ENCODE measurements at places on chromosomes 5 and 9. TPM values are rescaled to one million over a fixed set of nuclear protein-coding genes. Genes with fewer than 3 reads are reported as not detected.

DNA sequence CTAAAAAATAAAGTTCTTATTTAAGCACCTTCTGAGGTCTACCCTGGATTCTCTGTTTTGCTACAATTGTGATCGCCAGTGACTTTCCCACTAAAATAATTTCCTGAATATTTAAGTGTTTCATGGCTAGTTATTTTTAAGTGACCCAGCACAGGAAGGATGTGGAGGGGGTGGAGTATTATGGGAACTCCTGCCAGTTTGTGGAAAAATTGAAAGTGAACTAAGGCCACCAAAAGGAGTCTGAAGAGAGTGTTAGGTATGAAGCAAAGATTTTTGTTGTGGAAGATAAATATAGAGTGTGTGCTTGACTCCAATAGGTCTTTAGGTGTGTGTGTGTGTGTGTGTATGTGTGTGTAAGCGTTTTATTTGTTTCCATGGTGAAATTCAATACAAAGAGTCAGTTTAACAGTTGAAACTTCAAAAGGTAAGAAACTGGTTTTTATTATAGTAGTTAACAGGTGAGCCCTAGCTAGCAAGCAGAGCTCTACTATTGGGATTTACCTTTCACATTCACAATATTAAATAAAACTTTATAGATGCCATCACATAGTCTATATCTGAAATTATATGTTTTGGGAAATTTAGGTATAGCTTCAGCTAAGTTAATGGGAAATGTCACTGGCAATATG, 25.6 kb downstream of the RASGRF2 start:
- DNase-seq = no peak

The CSNK1G3 gene
- total RNA-seq = 13.1 TPM

- DNase-seq = no peak
Measured at GRCh38 chr9:68698943-68699509, 6.0 kb upstream of the PIP5K1B start.

DNA sequence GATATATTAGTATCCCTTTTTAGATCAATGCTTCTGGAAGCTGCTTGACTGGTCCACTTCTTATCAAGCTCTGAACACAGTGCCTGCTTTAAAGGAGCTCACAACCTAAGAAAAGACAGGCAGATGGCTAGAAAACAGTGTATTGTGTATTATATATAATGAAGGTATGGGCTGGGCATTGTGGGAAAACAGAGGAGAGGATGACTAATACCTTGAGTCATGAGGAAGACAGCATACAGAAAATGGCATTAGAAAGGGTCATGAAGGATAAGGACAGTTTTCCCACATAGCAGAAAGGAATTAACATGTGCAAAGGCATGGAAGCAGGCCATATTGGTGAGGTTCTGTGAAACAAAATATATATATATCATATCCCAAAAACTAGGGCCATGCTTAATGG, 309.6 kb downstream of the MLLT3 start:
- no peak for DNase-seq

- DNase-seq = peak; percentile 52
Measured at GRCh38 chr9:83649080-83649479, 26.1 kb downstream of the IDNK start.

The LEAP2 gene
- 0.55 TPM for total RNA-seq

DNA sequence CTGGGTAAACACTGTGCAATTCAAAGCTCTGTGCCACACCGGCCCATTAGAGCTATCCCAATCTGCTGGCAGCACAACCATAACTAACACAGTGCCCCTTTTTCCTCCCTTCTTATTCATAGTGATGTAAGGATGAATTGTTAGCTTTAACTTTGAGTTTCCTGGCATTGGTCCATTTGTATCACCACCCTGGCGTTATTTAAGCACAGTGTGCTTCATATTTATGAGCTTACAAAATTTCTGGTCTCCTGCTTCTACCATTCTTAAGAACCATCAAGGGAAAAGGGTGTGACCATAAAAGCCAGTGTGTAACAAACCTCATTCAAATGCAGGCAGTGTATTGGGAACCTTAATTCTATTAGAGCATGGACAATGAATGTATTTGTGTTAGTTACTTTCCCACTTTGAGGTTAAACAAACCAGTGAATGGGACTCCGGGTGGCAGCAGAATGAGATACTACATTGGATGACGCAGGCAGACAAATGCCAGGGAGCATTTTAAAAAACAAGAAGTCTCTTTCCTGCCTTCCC, 222.6 kb downstream of the TMEM161B start:
- no peak for DNase-seq

DNA sequence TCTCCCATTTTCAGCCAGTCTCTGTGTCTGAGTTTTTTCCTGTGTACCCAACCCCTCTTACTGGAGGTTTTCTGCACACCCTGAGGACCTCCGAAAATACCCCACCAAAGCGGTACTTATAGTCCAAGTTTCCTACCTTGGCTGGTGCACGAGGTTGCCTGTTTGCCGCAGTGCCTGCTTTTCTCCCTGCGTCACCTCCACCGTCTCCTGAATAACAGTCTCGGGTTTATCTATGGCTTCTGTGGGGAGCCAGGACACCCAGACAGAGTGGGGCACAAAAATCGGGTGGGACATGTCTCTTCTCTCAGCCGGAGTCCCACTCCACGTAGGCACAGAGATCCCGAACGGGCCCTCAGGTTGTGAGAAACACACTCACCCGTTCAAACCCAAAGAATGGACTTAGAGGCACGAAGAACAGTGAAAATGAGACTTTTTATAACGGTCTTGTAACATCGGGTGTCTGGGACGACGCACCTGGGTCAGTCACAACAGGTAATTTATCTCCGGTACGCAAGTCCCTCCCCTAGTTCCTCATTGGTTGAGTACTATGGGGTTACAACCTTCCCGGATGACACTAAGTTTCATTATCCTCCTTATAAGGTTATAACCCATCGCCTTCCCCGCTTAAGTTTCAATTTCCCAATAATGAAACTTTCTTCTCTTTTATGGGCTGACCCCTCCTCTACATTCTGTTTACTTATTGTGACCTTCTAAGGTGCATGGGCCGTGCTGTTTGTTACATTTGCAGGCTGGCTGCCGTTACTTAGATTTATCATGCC, 970.2 kb upstream of the COX7C start:
- DNase-seq = no peak

The TRAF2 gene
- total RNA-seq = 6.1 TPM

GRCh38 chr5:135147294-135148090, 113.5 kb upstream of the PITX1 start:
- DNase-seq = no peak

The GPBP1 gene
- total RNA-seq = 44.9 TPM

The MLLT3 gene
- 10.3 TPM for total RNA-seq

The RIOK2 gene
- total RNA-seq = 18.7 TPM

DNA sequence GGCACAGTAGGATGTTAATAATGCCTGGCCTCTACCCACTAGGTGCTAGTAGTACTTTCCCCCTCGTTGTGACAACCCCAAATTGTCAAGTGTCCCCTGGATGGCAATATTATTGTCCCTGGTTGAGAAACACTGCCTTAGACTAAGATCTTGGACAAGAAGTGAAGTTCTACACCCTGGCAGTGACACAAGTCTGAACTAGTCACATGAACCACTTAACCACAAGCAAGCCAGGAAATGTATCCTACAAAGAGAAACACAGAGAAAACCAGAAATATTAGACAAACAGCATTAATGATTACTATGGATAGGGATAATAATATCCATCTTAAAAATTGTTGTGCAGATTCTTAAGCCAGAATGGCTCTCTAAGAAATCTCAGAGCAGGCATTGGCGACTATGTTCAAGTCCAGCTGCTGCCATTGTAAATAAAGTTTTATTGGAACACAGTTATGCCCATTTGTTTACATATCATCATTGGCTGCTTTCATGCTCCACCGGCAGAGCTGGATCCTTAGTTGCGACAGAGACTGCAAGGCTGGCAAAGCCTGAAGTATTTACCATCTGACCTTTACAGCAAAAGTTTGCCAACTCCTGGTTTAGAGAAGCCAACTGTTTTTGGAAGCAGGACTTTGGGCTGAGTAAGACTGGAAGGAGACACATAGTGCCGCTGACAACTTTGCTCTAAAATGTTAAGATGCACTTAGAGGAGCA, 80.8 kb downstream of the NTRK2 start:
- DNase-seq = no peak

DNA sequence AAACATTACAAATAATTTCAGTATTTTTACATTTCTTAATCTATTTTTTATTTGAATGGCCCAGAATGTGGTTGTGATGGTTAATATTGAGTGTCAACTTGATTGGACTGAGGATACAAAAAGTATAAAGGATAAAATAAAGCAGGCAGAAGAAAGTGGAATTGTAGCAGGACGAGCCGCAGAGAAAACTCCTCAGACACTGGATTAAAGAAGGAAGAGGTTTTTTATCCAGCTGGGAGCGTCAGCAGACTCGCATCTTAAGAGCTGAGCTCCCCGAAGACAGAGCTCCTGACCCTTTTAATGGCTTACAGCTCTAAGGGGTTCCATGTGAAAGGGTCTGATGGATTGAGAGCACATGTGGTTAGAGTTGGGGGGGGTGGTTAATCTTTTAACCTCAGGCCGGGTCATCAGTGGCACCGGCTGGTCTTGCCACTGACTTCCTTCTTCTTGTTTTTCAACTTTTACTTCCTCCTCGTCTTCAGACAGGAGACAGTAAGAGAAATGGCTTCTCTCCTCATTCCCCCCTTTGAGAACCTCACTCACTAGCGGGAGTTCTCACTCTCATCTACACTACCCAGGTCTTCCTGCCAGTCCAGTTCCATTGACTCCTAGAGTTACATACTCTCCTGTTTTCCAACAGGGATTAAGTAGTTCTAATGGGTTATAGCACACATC, 80.0 kb downstream of the TMEM161B start:
- no peak for DNase-seq

- DNase-seq = peak; percentile 75
Measured at GRCh38 chr9:33795281-33795680, at the start of gene PRSS3. Gene PRSS3 (plus strand): TSS chr9:33795561. CDS start chr9:33795574, 13 bp downstream.

GRCh38 chr5:113140837-113141671, 164.5 kb downstream of the DCP2 start:
- no peak for DNase-seq

- DNase-seq = no peak
Measured at GRCh38 chr9:102631559-102631958, 363.6 kb upstream of the CYLC2 start.

DNA sequence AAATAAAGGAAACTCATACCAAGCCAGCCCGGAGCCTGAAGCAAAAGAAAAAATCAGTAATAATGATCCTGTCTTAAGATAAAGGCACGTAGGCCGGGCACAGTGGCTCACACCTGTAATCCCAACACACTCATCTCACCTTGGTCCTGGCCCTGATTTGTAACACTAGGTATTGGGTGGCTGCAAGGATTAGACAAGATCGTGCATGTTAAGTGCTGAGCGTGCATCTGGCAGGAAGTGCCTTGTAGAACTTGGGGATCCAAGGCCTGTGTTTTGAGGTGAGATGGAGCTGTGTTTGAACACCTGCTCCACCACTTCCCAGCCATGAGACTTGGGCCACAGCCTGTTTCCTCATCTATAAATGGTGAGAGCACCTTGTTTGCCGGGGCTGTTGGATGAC, 41.5 kb downstream of the SPRY4 start:
- DNase-seq = no peak

DNA sequence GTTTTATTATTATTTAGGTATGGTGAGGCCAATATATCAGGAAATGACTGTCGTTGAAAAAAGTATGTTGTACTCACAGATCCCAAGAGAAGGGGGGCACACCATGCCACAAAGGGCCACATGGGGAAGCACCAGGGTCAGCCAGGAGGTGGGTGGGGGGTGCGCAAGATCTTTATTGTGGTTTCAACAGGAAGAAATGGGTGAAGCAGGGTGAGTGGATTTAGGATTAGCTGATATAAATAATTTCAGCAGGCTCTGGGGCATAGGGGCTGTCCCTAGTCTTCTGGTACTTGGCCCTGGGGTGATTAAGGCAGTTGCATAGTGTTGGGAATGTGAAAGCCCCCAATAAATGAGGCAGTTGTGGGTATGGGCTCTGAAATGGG, 8.6 kb downstream of the PDCD1LG2 start:
- DNase-seq = no peak

The AIF1L gene
- 2.4 TPM for total RNA-seq

The ATG10 gene
- total RNA-seq = 3.8 TPM

DNA sequence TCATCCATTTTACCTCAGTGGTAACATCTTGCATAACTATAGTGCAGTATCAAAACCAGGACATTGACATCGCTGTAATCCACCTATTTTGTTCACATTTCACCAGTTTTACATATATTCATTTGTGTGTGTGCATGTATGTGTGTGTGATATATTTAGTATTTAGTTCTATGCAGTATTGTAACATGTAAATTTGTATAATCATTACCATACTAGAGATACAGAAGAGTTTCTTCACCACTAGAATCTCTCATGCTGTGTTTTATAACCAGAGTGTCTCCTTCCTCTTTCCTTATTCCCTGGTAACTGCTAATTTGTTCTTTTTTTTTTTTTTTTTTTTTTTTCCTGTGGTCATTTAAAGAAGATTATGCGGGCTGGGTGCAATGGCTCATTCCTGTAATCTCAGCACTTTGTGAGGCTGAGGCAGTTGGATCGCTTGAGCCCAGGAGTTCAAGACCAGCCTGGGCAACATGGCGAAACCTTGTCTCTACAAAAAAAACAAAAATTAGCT, 11.0 kb downstream of the RASA1 start:
- DNase-seq = no peak

DNA sequence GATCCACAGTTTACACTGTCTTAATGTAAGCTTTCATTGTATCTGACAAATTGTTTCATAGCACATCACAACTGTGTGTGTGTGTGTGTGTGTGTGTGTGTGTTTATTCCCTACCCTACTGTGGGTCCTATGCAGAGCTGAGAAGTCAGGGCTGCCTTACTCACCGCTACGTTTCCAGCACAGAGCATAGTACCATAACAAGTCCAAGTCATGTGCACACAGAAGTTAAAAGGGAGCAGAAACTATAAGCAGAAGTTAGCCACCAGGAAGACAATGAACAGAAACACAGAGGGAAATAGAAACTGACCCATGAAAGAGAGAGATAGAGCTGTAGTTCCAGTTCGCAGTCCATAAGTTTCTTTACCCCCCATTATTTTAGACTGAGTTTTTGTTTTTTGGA, 38.2 kb upstream of the DMXL1 start:
- no peak for DNase-seq

GRCh38 chr5:61974680-61975079, 331.3 kb upstream of the KIF2A start:
- DNase-seq = no peak

GRCh38 chr5:87605663-87606062, 192.9 kb upstream of the CCNH start:
- no peak for DNase-seq

DNA sequence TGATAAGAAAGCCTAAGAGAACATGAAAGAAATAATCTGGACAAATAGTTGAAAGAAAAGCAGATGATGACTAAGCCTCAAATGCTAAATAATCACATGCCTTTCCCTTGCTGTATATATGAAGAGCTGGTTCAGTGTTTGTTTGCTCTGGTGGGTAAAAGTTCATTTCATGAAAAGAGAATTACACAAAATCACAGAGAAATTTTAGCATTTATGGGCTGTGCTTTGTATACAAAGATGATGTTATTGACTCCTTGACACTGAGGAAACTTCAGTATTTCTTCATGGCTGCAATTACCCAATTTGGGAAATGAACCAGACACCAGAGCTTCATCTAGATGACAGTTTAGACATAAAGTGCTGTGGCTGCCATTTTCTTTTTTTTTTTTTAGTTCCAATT, 527.2 kb downstream of the NR2F1-AS1 start:
- no peak for DNase-seq

- DNase-seq = no peak
Measured at GRCh38 chr5:134091626-134092121, 22.8 kb upstream of the TCF7 start.

- DNase-seq = no peak
Measured at GRCh38 chr9:83384214-83384613, 154.0 kb downstream of the FRMD3 start.

GRCh38 chr5:148343603-148344487, 8.5 kb downstream of the SPINK9 start:
- no peak for DNase-seq

Measured in pancreas (tissue), 10 donors.